ENCODE measurements at places on chromosomes 13 and 19.

GRCh38 chr19:12199757-12200419 lies 37.0 kb downstream of the ZNF136 start:
- DNase-seq: no peak

- DNase-seq: no peak
Observed at GRCh38 chr13:60969656-60970055, 446.0 kb downstream of the PCDH20 start.

DNA sequence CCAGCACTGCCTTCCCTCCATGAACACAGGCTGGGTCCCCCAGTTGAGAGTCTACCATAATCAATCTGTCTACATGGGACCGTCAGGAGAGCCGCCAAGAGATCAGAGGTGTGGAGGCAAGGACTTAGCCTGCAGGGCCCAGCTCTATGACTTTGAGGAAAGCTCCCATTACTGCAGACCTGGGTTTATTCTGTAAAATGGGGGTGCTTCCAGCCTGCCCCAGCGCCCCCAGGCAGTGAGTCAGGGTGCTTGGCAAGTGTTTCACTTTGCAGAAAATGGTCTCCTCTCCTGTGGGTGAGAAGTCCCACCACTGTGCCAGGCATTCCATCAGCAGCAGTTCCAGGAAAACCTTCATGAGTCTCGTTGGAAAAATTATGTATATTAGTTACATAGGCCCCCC lies 75.5 kb upstream of the VSTM2B start:
- DNase-seq: no peak

DNA sequence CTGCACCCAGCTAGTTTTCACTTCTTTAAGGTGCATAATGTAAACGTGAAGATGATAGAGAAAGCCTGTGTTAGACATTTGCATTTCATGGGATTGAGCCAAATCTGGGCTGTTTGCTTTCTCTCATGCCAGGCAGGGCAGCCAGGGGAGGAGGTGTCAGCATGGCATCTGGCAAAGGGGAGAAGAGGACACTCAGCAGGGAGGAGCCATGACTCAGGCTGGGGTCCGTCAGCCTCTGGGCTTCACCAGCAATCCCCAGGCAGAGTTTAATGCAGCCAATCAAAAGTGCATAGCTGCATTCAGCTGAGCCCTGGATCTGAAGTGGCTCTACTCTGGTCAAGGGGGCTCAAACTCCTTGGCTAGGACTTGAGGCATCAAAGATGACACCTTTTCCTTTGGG lies 23.5 kb downstream of the EBPL start:
- DNase-seq: no peak

- no peak for DNase-seq
Observed at GRCh38 chr13:75079226-75079625, 402.7 kb downstream of the TBC1D4 start.

DNA sequence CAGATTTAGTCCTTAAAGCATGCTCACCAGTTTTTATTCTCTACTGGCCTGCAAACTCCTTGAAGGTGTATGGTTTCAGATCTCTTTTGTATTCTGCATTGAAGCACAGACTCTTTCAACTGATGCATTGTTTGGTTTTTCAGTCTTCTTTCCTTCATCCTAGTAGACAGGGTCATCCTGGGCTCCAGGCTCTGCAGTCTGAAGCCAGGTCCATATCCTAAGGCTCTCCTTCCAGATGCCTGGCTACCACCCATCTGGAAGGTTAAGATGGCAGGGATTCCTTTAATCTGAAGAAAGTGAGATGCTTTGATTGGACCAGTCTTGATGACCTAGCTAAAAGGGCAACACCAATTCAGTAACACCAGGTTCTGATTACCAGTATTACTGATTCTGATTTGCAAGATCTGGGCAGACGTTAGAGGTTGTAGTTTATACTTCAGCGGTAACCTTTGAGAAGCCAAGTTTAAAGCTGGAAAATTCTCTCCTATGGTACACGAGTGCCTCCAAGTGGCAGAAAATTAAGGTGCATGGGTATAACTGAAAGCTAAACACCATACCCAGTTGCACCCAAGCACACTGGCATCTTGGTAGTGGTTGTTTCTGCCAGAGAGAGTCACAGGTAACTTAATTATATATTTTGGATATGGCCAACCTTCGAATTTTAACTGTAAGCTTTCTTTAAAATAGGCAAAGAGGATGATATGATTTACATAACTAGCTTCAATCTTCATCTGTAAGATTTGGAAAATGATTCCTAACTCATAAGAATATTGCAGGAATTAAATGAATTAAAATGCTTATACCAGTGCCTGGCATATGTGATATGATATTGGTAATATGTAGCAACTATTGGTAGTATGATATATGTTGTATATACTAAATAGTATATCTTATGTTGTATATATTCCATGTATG lies 1651.9 kb upstream of the MIR17HG start:
- peak; percentile 3 for DNase-seq

GRCh38 chr19:14544047-14544446 lies 14.7 kb downstream of the TECR start:
- DNase-seq: no peak

DNA sequence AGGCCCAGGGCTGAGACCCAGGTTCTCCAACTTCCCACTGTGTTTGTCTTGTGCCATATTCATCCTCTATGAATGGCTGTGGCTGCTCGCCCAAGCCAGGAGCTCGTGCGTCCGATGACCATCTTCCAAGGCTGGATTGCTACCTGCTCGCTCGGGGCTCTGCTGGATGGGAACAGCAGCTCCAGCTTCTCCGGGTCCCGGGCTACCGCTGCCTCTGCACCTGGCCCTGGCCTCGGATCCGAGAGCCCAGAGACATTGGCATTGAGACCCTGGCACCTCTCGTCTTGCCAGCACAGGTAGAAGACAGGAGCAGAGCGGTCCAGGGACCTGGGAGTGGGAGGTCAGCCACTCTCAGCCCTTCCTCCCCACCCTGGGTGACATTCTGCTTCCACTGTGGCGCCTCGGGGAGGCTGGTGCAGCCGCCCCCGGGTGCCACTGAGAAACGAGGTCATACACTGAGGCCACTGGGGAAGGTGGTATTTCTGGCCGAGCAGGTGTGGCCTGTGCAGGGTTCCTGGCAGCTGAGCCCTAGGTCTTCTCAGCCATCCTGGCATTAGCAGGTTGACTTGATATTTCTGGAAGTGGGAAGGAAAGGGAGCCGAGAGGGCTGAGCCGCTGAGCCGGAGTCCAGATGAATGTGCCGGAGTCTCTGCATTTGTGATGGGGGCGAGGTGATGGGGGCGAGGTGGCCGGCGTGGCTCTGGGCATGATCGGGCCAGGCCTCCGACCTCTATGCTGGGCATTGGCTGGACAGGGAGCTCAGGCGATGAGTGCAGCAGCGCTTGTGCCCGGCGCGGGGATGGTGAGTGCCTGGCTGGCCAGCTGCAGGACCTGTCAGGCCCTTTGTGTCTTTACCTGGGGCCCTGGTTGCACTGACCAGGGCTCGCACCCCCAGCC lies 18.6 kb downstream of the NDUFB7 start:
- no peak for DNase-seq

- no peak for DNase-seq
Observed at GRCh38 chr13:79290595-79291244, 115.3 kb downstream of the RBM26 start.

DNA sequence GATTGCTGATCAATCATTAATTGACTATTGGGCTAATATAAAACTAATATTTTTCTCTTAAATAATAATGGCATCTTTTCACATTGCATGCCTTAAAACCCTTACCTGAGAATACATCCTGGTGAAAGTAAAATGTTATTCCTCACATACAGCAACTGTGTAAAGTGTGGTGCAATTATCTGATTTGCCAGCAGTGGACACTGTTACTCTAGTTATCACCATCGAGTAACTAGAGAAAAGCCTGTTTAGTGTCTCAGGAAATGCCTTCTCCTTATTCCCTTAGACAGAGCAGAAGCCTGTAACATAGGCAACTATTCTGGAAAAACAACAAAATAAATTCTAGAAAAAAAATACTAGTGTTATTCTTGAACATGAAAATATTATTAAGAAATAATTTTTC lies 459.8 kb downstream of the FGF14 start:
- no peak for DNase-seq

- DNase-seq: no peak
Observed at GRCh38 chr19:16773259-16773658, 53.6 kb downstream of the NWD1 start.

GRCh38 chr13:104833221-104833620 lies 1702.2 kb downstream of the EFNB2 start:
- DNase-seq: no peak

- no peak for DNase-seq
Observed at GRCh38 chr13:114078461-114079451, 53.7 kb downstream of the RASA3 start.

Measured in activated CD4-positive, alpha-beta T cell treated with anti-CD3 and anti-CD28 coated beads for 24 hours (primary cell).